ENCODE measurements at places on chromosomes 3 and 15.
A peak's percentile ranks its signal among the peaks of the same experiment; 100 is the strongest.

GRCh38 chr15:28125673-28126651 is 26.8 kb upstream of the OCA2 start:
- DNase-seq = peak; percentile 34

DNA sequence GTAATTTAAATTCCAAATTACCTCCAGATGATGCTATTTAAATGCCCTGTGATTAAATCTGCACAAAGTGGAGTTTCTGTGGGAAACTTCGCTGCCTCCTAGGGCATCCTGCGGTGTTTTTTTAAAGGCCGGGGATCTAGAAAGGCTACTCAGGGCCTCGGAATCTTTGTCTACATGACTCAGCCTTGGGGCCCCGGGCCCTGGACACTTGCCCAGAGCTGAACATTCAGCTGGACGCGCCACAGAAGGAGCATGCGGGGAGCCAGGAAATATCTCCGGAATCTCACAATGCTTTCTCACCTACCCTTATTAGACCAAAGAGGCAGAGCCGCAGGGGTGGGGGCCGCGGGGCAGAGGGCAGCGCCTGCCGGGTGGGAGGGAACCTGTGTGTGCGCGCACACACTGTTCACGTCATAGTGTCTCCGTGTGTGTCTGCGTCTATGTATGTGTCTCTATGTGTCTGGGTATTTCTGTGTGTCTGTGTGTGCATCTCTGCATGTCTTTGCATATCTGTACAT is 145.5 kb upstream of the TPM1 start:
- no peak for DNase-seq

- DNase-seq = no peak
These were observed 53.2 kb upstream of the FSTL1 start for GRCh38 chr3:120503727-120504616.

- DNase-seq = no peak
These were observed 3.5 kb downstream of the TKT start for GRCh38 chr3:53252096-53252946.

DNA sequence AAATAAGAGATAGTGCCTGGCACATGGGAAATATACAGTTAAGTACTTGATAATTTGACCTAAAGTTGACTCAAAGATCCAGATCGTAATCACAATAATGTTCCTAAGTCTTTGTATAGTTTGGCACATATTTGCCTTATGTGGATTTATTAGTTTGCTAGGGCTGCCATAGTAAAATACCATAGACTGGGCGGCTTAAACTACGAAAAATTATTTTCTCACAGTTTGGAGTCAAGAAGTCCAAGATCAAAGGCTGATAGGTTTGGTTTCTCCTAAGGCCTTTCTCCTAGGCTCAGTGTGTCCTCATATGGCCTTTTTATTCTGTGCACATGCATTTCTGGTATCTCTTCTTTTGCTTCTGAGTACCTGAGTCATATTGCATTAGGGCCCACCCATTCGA is 453.7 kb downstream of the NAALADL2 start:
- DNase-seq = no peak

DNA sequence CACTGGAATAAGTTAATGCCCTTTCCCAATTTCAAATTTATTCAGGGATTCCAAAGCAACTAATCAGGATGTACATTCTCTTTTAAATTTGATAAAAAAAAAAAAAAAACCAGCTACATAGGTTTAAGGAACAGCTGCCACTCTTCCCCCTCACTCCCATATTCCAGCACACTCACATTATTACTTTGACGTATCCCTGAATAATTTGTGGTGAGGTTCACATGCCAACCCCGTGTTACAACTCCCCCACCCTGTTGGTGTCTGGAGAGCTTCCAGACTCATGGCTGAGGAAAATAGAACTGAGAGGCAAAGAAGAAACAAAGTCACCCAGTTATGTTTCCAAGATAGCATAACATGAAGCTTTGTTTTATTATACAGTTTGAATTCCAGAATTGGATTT is 300.5 kb upstream of the MME start:
- DNase-seq = no peak

GRCh38 chr3:168495270-168495669 is 399.5 kb upstream of the GOLIM4 start:
- no peak for DNase-seq

- DNase-seq = no peak
These were observed 396.8 kb downstream of the CADM2 start for GRCh38 chr3:85355572-85355971.

DNA sequence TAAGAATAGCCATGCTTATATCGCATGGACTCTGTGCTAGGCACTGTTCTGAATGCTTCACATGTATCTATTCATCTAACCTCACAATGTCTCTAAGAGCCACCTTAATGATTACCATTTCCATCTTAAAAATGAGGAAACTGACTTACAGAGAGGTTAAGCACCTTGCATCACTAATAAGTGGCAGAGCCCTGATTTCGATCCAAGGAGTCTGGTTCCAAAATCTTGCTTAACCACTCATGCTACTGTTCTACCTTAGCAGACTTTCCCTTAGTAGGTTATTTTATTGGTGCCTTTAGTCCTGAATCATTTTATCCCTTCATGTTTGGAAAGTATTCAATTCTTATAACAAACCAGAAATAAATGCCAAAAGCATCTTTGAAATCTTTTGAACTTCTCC is 89.2 kb upstream of the DCBLD2 start:
- DNase-seq = no peak

All from CD4-positive, alpha-beta T cell treated with Interleukin-6 at 100 ng/mL for 8 hours (primary cell).